ENCODE measurements at places on chromosomes 6 and 20.

DNA sequence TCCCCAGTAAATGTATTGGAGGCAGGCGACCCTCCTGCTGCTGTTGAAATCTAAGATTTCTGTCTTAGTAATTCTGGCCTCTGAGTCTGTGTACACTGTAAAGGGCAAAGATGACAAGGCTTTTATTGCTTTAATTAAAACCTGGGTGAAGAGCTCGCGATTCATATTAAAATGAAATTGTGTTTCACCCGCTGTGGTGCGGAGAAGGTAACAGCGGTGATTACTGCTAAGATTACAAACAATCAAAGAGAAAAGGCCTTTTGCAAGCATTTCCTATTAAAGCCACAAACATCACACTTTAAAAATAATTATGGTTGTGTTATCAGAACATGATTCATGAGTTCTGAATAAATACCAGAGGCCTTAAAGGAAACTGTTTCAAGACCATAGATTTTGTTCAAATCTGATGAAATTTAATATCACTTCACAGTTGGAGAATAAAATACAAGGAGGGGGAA lies 69.3 kb downstream of the TOX2 start:
- peak; percentile 25 for DNase-seq

DNA sequence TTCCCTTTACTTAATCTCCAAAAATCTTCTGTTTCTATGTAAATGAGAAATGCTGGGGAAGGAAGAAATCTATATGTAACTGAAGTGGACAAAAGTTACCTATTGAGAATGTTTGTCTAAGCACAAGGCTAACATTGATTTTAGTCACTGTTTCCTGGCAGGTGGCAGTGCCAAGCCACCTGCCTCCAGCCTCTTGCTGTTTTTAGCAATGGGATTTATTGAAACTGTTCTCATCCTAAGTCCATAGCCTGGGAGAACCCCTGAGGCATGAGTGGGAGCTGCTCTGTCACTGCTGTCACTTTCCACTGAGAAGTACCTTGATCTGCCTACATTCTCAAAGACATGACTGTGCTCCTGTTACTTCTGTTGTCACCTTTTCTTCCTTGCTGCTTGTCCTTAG lies 14.7 kb downstream of the ENPP3 start:
- no peak for DNase-seq

GRCh38 chr6:87829622-87830121 lies 127.6 kb upstream of the AKIRIN2 start:
- no peak for DNase-seq

- DNase-seq, result no peak
Measured at GRCh38 chr20:19648024-19648423, 110.0 kb upstream of the RIN2 start.

DNA sequence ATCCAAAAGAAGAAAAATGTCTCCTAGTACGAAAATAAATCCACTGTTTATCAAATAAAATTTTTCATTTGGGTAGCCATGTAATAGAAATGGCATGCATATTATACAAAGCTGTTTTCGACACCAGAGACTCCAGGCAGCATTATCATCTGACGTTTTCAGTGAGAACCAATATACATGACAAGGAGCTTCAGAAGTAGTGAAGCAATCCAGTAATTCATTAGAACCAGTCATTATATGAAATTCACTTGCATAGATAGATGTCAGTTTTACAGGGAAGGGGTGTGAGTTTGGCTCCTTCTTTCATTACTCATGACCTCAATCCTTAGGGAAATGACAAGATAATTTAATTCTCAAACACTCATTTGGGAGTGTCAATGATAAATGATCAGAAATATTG lies 14.7 kb downstream of the HTR1B start:
- no peak for DNase-seq

- DNase-seq, result no peak
Measured at GRCh38 chr6:169019727-169020491, 233.7 kb downstream of the THBS2 start.

GRCh38 chr20:47549671-47550070 lies 48.0 kb downstream of the NCOA3 start:
- DNase-seq, result no peak

Data from CD4-positive, alpha-beta T cell treated with Interleukin-2 at 100 ng/mL for 4 hours (primary cell).